ENCODE measurements at places on chromosomes 5 and 9.
A peak's percentile ranks its signal among the peaks of the same experiment; 100 is the strongest.

- DNase-seq = no peak
Observed at GRCh38 chr5:17004441-17005106, 68.5 kb upstream of the MYO10 start.

DNA sequence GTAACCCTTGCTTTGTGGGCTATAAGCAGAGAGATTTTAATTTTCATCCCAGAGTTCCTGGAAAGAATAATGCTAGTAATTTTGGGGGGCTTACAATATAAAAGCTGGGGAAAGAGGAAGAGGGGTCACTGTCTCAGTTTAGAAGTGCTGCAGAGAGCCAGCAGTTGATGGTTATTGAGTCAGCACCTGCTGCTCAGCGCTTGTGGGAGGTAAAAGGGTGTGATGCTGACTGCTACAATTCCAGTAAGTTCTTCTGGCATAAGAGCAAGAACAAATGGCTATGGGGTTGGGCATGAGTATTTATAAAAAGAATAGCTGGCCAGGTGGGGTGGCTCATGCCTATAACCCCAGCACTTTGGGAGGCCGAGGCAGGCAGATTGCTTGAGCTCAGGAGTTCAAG lies 88.5 kb downstream of the MAST4 start:
- no peak for DNase-seq

GRCh38 chr5:142671801-142672200 lies 14.1 kb downstream of the FGF1 start:
- no peak for DNase-seq

GRCh38 chr5:78483809-78484521 lies 123.5 kb downstream of the SCAMP1 start:
- DNase-seq = no peak

- DNase-seq = no peak
Observed at GRCh38 chr5:89255845-89256463, 373.0 kb upstream of the MEF2C start.

DNA sequence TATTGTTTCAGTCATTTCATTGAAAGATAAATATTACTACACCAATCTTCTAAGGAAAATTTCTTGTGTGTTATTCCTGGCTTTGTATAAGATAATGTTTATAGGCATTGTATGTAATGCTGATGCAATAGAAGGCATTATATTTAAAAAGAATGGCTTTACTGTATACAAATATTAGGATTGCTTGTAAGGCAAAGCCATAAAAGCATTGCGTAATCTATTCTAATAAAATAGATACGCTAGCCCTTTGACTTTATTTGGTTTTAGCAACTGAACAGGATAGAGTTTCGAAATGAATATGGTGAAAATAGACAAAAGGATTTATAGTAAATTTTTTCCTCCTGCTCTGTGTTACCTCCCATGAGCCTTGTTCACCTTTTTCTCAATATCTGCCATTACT lies 5.5 kb upstream of the LYSMD3 start:
- DNase-seq = no peak

- DNase-seq = no peak
Observed at GRCh38 chr5:36177715-36178523, 26.0 kb downstream of the SKP2 start.

GRCh38 chr5:127536687-127537086 lies 19.2 kb downstream of the PRRC1 start:
- no peak for DNase-seq

DNA sequence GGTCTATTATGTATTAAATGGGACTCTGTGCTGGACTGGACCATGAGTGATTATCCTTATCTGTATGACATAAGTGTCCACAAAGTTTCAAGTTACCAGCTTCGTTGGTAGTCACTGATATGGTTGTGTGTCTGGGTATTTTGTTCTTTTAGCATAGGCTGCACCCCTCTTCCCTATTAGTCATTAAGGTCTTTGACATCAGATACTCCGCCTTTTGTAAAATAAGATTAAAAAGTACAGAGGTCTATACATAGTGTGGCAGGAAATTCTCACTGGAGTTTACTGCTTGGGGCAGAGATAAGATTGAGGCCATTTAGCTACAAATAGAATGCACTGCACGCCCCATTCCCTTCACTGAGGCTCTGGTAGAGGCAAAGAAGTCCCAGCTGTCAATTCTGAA lies 99.4 kb downstream of the TMEM215 start:
- no peak for DNase-seq

DNA sequence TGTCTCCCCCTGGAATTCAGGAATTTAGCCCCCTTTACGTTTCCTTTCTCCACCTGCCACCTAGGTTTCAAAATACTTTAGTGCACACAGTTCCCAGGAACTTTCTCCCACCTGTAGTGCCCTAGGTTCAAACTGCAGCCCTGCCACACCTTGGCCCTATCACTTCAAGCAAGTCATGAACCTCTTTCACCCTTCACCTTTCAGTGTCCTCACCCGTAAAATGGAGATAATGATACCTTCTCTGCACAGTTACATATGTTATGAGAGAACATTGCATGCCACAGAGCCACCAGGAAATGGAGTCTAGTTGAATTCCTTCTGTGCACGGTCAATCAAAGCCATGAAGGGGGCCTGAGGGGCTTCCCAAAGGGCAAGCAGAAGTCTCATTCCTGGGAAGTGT lies 9.8 kb upstream of the EEIG1 start:
- no peak for DNase-seq

DNA sequence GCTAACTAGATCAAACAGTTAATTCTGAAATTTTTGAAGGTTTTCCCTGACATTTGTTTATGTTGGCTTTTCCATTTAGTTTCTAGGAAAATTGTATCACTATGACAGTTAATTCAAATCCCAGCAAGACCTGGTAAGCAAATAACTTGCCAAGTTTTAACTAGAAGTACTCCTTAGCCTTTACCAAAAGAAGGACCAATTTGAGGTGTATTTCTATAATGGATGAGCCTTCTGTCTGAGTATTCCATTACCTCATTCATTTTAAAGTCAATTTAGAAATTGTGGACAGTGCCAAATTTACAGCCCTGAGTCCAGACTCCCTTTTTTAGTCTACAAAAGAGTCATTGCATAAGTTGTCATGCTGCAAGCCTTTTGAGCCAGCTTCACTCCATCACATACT lies 687.6 kb downstream of the CETN3 start:
- DNase-seq = no peak

GRCh38 chr5:146034605-146035004 lies 70.8 kb downstream of the PLAC8L1 start:
- DNase-seq = no peak

DNA sequence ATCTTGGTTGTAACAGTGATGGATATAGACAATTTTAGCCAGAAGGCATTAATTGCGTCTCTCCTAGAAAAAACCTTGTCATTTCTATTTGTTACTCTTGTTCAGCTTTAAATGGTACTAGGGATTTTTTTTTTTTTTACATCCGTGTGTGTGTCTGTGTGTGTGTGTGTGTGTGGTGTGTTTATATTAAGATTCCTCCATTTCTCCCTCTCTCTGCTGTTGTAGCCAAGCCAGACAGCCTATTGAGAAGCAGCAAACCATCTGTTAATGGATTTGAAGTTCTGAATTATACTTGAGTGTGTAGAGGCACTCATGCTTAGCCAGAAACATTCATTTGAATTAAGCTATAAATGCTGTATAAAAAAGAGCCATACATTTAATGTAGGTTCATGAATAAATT lies 72.3 kb downstream of the SLF1 start:
- DNase-seq = no peak

- no peak for DNase-seq
Observed at GRCh38 chr5:63837437-63837836, 124.8 kb downstream of the HTR1A start.

DNA sequence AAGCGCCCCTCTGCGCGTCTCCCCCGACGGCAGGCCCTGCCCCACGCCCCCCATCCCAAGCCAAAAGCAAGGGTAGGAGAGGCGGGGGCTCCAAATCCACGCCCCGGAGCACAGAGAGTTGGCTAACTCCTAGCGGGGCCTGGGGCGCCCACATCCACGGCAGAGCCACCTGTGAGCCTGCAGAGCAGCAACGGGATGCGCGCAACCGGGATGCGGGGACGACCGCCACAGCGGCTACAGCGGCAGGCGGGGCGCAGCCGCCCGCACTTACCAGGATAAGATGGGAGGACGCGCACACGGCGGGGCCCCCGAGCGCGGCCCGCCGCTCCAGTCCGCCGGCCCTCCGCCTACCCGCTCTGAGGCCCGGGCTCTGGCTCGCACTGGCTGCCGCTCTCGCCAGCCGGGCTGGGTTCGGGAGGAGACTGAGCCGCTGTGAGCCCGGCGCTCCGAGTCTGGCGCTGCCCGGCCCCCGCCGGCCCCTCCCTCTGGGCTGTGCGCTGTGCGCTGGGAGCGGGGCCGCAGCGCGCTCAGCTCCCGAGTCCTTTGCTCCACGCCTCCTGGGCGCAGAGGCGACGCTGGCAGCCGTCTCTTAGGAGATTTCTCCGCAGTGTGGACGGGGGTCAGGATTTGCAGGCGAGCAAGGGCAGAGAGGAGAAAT lies at the start of gene SLC24A2:
SLC24A2 (minus strand) TSS at position 424 of the 658 bp plus-strand sequence.
- no peak for DNase-seq

- DNase-seq = no peak
Observed at GRCh38 chr9:77726289-77726688, 78.2 kb upstream of the GNA14 start.

DNA sequence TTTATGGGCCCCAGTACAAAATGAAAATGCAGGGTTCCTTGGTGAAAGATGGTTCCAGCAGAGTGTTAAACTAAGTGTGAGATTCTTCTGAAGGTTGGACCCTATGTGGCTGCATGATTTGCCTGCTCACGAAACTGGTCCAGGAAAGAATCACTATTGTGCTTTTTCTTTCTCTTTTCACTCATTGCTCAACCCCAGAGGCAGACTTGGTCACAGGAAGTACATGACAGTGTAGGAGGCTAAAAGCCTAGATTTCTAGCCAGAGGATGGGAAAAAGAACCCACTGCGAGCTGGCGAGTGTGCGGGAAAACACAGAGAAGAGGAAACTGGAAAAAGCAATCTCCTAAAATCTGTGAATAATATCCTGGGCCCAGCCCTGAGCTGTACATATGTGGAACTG lies 18.6 kb downstream of the SLC36A2 start:
- no peak for DNase-seq

DNA sequence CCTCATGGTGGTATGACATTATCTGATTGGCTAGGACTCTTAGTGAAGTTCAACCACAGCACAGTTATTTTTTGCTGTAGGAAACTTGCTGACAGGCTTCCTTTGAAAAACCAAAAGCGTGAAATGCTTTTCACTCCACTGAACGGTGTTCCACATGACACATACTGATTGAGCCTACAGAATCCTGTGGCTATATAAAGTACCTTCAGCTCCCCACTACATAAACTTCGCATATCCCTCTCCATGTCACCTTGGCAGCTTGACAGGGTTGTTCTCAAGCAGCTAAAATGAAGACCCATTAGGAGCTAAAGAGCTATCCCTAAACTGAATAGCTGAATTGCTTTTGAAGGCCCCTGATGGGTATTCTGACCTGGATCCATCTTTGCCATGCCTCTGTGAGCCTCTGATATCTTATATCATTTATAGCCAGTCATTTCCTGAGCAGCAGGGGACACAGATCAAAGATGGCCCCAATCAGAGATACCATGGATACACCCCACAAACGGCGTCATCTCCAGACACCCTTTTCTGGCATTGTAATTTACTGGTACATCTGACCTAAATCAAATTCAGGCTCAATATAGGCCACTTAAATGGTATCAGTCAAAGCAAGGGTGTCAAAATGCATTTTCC lies 91.5 kb downstream of the APBA1 start:
- DNase-seq = no peak

GRCh38 chr9:83956436-83957247 lies 23.4 kb downstream of the HNRNPK start:
- DNase-seq = peak; percentile 48

DNA sequence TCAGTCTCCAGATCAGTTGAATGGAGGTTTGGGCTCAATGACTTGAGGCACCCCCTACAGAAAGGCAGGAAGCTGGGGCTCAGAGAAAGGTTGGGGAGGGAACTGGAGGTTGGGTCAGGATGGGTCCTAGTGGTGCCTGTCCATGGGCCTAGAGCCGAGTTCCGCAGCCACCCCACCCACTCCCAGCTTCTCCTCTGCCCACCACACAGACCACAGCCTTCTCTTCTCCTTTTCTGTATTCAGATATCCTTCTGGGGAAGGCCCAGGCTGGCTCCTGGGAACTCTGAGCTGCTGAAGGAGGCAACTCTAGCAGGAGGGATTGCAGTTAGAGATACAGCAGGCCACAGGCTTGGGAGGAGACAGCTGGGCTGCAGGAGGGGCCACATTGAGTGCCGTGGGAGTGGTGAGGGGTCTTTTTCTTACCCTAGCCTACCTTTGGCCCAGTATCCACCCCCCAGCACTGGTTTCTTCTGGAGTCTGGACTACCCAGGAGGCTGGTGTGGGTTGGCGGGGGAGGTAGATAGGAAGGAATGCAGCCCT lies 15.4 kb upstream of the PTGS1 start:
- no peak for DNase-seq

- no peak for DNase-seq
Observed at GRCh38 chr9:83125671-83126070, 62.7 kb upstream of the RASEF start.

- no peak for DNase-seq
Observed at GRCh38 chr5:33934176-33934575, 2.0 kb upstream of the RXFP3 start.

GRCh38 chr5:72817076-72817481 lies 618 bp downstream of the TNPO1 start:
- peak; percentile 15 for DNase-seq

- no peak for DNase-seq
Observed at GRCh38 chr5:145465474-145466263, 369.5 kb downstream of the PRELID2 start.

- no peak for DNase-seq
Observed at GRCh38 chr9:31588006-31588405, 796.4 kb upstream of the ACO1 start.

DNA sequence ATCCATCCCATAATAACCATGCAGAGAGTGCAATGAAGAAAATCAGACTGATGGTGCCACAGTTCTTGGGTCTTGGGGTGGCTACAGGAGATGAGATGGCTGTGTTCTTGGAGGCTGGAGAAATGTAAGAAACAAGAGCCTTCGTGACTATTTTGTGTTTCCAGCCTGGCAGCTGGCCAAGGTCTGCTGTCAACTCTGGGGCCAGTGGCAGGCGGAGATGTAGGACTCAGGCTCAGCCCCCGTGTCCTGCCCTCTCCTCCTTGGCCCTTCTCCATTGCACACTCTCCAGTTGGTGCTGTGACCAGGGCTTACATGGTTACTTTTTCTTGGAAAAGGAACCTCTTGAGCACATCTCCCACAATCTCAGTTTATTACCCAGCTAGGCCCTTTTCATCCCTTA lies 235.4 kb downstream of the DMRT2 start:
- DNase-seq = no peak

DNA sequence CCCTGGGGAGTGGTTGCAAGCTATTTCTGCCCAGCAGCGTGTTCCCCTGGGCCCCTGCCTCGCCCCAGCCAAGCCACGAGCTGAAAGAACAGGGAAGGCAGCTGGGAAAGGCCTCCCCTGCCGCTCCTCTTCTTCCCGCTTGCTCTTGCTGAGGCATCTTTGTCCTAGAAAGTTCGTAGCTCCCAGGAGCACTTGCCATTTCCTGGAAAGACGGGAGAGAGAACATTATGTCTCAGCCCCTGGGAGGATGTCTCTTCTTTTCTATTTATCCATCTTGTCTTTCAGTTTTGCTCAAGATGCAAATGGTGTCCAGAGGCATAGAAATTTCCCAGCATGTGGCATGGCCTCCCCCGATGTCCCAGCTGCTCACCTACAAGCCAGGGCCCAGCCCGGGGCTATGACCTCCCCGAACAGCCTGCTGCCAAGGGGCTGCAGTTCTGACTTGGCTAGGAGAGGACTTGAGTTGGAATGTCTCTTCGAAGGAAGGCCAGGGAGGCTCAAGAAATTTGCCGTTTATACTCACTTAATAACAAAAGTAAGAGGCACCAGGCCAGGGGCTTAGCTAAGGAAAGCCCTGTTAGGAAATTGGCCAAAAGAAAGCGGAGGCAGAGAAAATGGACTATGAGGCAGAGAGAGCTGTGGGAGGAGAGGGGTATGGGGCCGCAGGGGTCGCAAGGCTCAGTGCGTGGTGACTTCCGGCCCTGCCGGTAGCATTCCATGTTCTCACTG lies 87.3 kb downstream of the LIFR start:
- DNase-seq = no peak

Measured in CD4-positive, alpha-beta T cell treated with Interleukin-6 at 100 ng/mL for 8 hours (primary cell).